ENCODE measurements at places on chromosomes 7 and 10.

DNA sequence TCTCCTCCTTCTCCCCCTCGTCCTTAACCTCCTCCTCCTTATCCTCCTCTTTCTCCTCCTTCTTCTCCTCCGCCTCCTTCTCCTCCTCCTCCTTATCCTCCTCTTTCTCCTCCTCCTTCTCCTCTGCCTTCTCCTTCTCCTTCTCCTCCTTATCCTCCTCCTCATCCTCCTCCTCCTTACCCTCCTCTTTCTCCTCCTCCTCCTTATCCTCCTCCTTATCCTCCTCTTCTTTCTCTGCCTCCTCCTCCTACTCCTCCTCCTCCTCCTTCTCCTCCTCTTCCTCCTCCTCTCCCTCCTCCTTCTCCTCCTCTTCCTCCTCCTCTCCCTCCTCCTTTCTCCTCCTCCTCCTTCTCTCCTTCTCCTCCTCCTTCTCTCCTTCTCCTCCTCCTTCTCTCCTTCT is 14.5 kb downstream of the PLXNA4 start:
- DNase-seq: no peak

DNA sequence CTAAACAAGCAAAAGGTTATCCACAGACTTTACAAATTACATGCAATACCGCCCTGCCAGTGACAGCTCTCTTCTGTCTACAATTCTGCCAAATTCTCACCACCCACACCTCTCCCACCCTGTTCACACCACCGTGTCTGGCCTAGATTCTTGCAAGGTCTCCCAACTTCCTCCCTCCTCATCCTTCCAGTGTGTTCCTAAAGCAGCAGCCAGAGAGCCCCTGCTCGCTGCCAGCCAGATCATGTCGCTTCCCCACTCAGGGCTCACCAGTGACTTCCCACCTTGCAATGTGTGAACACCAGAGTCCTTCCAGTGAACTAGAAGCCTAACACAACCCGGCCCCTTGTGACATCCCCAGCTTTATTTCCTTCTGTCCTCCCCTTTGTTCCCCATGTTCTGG is 121.6 kb downstream of the HECW1 start:
- no peak for DNase-seq

- DNase-seq: no peak
These were observed 108.1 kb downstream of the SNX13 start for GRCh38 chr7:17832242-17832641.

DNA sequence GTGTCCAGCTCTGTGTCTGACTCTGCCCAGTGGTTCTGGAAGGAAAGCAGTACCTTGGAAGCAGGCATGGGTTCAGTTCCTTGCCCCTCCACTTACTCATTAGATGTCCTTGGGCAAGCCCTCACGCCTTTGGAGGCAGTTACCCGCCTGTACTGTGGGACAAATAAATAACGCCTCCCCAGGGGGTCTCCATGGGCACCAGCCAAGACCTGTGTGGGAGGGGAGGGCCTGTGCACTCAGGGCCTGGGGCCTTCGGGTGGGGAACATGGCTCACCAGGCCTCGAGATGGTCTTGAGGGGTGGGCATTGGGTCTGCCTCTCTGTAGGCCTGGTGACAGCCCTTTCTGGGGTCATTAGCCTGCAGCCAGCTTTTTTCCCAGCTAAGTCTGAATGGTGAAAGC is 142.0 kb downstream of the GRK5 start:
- DNase-seq: no peak

DNA sequence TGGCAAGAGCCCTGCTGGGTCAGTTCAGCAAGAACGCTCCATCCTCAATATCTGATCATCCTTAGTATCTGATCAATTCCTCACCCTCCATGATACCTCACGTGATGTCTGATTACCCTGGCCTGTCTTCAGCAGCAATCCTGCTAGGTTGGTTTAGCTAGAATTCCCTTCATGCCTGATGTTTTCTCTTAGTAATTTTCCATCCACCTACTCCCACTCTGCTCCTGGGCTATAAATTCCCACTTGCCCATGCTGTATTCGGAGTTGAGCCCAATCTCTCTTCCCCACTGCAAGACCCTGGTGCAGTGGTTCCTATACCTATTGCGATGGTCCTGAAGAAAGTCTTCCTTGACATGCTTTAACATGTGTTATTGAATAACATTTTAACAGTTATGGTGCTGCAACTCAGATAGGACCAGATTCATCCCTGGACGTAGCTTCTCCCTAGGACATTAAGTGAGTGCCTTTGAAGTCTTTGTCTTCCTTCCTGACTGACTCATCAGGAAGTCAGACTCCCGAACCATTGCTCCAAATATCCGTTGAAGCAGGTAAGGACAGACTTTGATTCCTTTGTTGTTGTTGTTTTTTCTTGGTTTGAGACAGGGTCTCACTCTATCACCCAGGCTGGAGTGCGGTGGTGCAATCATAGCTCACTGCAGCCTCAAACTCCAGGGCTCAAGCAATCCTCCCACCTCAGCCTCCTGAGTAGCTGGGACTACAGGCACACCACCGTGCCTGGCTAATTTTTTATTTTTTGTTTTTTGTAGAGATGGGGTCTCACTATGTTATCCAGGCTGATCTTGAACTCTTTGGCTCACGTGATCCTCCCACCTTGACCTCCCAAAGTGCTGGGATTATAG is 29.4 kb upstream of the CLDN3 start:
- no peak for DNase-seq

GRCh38 chr10:82609845-82610244 is 734.9 kb downstream of the NRG3 start:
- no peak for DNase-seq

DNA sequence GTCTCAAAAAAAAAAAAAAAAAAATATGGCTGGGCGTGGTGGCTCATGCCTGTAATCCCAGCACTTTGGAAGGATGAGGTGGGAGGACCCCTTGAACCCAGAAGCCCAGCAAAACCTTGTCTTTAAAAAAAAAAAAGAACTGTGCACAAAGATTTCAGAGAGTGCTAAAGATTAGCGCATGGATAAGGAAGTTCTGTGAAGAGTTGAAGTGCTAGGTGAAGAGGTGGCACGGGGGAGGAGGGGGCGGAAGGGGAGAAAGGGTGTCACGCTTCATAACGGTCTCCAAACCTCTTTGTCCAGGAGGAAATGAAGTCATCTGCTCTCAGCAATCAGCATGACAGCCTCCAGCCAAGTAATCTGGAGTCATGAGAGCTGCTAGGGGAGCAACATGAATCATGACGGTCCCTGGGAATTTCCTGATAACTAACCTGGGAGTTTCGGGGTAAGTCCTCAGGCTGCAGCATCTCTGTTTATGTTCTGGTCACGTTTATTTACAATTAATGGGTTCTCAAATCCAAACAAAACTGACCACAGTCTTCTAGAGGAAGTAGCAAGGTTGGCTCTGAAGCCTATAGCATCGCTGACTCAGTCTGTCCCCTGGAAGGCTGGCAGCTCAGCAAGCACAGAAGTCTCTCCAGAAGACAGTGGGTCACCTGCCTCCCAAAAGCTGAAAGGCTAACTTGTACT is 1.9 kb upstream of the PLAU start:
- DNase-seq: no peak

DNA sequence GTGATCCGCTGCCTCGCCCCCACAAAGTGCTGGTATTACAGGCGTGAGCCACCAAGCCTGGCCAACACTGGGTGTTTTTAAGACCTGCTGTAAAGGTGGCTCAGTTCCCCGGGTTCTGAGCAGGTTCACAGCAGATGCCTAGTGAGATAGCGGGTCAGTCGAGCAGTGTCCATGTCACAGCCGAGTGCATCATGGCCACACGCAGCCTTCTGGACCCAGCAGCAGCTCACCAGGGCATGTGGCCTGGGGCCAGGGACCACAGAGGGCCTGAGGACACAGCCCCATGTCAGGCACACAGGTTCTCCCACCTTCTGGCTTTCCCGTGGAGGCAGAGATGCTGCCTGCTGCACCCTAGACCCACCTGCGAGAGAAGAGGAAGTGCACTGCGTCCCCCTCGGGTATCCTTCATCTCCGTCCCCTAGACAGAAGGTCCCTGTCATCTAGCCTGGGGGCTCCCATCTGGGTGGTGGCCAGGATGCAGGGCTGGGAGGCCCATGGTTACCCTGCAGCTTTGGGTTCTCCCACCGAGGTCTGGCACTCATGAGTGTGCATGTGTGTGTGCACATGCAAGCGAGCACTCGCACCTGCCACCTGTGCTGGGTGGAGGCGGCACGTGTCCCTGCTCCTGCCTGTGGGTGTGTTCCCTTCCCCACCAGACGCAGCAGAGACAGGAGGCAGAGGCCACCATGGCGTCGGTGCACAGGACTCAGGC is 98.6 kb downstream of the NKX6-2 start:
- no peak for DNase-seq

DNA sequence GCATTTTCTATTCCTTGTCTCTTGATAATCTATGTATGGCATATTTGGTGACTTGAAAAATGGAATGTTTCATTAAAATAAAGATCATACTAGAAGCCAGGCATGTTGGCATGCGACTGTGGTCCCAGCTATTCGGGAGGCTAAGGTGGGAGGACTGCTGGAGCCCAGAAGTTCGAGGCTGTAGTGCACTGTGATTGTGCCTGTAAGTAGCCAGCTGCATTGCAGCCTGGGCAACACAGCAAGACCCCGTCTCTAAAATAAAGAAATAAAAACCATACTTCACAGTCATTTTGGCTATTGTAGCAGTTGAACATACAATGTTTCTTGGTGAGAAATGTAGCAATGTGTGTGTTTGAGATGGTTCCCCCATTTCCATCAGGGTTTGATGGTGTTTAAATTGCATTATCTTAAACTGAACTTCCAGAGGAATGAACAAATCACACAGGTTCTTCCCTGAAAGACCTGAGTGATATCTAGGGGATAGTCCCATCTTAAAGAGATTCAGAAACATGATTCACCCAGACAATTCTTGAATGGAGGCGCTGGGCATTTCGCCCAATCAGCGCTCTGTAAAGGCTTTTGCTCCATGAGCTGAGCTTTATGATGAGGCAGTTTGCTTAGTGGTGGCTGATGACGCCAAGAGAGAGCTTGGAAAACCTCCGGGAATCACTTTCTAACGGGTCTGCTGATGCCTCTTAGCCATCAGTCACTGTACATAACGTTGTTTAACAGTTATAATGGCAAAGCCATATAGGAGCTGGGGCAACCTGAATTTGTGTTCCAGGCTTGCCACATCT is 19.4 kb upstream of the BTBD16 start:
- no peak for DNase-seq

GRCh38 chr10:103463499-103463898 is 4.8 kb upstream of the CALHM1 start:
- no peak for DNase-seq

DNA sequence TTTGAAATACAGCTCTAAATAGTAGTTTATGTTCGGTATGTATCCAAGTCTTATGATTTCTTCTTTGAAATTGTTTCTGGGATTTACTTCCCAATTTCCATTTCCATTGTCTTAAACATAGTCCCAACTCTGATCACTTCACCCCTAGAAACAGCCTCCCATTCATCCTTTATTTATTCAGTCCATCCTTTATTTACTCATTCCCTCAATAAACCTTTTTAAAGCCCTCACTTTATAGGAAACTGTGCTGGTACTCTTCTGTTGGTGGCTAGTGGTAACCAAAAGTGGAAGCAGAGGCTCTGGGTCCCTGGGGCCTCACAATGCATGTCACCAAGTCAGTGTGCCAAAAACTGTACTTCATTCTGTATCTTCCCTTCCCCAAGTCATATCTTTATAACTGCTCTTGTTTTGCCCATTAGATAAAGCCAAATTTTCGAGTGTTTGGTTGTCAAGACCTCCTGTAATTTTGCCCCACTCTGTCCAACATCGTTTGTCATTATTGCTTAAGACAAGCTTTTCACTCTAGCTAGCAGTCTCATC is 3.9 kb upstream of the EPC1 start:
- DNase-seq: no peak

DNA sequence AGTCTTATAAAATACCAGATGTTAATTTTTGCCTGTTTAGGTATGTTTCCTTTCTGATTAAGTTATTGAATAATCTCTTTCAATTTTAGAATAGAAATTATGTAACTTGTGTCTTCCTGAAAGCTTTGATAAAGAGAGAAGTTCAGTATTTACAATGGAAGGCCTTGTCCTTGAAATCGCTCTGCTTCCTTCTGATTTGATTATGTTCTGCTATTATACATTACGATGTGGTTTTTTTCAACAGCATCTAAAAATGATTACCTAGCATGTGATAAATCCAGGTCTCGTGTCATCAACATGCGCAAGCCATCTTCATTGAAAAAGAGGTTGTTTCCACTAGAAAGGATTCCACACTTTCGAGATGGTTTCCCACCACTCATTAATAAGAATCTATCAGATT is 96.5 kb upstream of the SLC26A5 start:
- no peak for DNase-seq

GRCh38 chr10:62025134-62025794 is 123.8 kb downstream of the ARID5B start:
- no peak for DNase-seq

DNA sequence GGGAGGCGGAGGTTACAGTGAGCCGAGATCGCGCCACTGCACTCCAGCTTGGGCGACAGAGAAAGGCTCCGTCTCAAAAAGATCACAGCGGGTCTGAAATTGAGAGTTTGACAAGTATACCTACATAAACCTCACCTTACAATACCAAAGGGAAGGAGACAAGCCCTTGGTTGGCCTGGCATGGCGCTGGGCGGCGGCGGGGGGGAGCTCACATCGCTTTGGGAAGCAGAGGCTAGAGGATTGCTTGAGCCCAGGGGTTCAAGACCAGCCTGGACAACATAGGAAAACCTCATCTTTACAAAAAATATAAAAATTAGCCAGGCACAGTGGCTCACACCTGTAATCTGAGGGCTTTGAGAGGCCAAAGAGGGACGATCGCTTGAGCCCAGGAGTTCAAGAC is 1.1 kb upstream of the ARPC1A start:
- DNase-seq: no peak

- DNase-seq: no peak
These were observed 11.2 kb upstream of the CXCL12 start for GRCh38 chr10:44395902-44396670.

DNA sequence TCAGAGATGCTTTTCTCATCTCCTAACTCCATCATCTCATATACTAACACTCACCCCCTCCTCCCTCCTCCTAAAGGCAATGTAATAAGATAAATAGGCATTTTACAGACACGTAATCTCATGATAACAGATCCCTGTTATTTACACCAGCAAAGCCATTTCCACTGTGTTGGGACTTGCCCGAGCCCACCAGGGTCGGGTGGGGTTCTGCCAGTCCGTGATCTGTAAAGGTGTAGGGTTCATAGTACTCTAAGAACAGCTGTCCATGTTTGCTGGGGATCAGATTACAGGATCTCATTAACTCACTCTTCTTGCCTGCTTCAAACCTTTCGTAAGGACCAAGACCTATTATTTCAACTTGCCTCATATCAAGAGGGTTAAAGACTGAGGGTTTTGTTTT is 172.4 kb downstream of the FZD1 start:
- no peak for DNase-seq

GRCh38 chr10:29163746-29164145 is 125.1 kb upstream of the LYZL1 start:
- no peak for DNase-seq

DNA sequence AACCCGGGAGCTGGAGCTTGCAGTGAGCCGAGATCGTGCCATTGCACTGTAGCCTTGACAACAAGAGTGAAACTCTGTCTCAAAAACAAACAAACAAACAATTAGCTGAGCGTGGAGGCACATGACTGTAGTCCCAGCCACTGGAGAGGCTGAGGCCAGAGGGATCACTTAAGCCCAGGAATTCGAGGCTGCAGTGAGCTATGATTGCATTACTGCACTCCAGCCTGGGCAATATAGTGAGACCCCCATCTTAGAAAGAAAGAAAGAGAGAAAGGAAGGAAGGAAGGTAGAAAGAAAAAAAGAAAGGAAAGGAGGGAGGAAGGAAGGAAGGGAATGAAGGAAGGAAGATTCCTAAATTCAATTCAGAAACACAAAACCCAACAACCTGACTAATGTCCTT is 141.3 kb upstream of the TNRC18 start:
- no peak for DNase-seq
